ENCODE measurements at places on chromosomes 4 and X. TPM values are rescaled to one million over a fixed set of nuclear protein-coding genes. Genes with fewer than 3 reads are reported as not detected.

Gene TEX13C
- not detected for total RNA-seq

Gene KLB
- 0.08 TPM for total RNA-seq

Gene PNMA5
- not detected for total RNA-seq

Gene PCDH18
- total RNA-seq: not detected

Gene PHOX2B
- total RNA-seq: not detected

Gene GTPBP6
- 49.1 TPM for total RNA-seq

Gene MAP7D2
- 5.1 TPM for total RNA-seq

Gene ARFIP1
- total RNA-seq: 14.3 TPM

Gene PLAC8
- 0.55 TPM for total RNA-seq
